ENCODE measurements at places on chromosomes 5 and 9.

GRCh38 chr5:169094586-169095409 lies 206.1 kb downstream of the SLIT3 start:
- peak; percentile 64 for DNase-seq

GRCh38 chr5:123429993-123430392 lies 6.8 kb upstream of the CEP120 start:
- peak; percentile 70 for DNase-seq

- no peak for DNase-seq
Measured at GRCh38 chr5:91898898-91899297, 515.8 kb upstream of the ARRDC3 start.

GRCh38 chr5:75043633-75044264 lies 8.6 kb downstream of the GCNT4 start:
- no peak for DNase-seq

Data from HT1080 (cell line).